ENCODE measurements at places on chromosomes 2 and 18.

- peak; percentile 66 for DNase-seq
Observed at GRCh38 chr2:238159071-238159539, 335 bp downstream of the ERFE start.

DNA sequence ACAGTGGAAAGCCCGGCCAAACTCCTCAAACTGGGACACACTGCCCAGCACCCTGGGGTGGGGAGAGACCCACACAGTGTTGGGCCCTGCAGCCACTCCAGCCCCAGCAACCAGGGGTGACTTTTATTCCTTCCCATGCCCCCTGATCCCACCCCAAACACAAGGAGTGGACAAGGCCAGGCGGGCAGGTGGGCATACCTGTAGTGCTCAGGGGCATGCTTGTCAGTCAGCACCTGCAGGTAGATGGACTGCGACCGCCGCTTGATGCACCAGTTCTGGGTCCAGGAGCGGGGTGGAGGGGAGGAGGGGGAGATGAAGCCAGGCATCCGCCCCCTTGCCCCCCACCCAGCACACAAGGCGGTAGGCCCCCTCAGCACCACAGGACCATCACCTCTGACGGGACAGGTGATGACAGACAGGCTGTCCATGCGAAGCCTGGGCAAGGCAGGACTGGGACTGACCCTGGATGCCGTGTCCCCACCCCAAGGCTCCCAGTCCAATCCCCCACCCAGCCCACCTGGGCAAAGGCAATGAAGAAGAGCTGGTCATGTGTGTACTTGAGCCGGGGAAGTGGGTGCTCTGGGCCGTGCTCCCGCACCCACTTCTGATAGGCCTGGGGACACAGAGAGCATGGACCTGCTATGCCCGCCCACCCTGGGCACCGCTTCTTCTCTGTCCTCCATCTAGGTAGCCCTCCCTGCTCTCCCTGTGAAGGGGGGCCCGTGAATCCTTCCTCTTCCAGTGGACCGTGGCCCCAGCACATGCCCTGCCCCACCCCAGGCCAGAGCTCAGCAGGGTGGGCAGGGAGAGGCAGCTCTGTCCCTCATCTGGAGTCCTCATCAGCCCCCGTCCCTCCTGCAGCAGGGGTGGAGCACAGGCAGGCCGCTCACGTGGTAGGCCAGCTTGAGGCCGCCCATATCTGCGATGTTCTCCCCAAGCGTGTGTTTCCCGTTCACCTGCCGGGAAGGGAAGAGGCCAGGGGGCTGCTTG is 7.1 kb downstream of the ECEL1 start:
- DNase-seq, result no peak

GRCh38 chr2:70202236-70202806 is 11.5 kb upstream of the C2orf42 start:
- DNase-seq, result no peak

GRCh38 chr2:30947686-30948085 is 140.4 kb upstream of the CAPN13 start:
- DNase-seq, result no peak

DNA sequence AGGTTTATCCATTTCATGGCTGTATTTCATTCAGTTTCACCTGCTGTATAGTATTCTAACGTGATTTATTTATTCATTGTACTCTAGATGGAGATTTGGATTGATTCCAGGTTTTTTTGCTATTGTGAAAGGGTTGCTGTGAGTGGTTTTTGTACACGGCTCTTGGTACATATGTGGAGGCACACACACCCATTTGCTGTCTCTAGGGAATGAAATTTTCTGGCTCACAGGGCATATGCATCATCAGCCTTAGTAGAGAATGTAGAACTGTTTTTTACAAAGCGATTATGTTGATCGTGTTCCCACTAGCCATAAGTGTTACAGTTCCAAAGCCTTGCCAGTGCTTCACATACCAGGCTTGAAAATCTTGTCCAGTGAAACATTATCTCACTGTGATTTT is 5.1 kb downstream of the SPTBN1 start:
- DNase-seq, result no peak

DNA sequence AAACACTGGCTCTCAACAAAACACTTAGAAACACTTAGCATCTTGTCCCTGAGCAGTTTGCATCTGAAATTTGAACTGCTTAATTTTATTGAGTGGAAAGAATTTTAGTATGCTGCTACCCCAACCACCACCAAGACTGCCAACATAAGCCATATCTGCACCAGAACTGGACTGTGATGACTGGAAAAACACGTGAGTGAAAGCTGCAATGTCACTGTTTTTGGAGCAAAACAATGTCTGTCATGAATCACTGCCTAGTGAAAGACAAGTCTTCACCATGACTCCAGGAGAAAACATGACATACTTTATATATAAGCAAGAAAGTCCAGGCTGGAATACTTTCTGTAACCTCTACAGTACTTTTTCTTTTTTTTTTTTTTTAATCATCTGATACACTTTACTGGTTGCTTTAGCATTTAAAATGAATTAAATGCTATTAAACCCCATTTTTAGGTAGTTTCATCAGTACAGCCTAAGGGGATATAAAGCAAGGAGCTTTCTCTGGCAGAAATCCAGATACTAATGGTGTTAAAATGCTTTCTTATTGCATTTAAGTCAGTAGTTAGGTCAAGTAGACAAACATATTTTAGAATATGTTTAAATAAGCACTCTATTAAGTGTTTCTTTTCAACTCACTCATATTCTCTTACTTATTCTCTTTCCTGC is 2129.4 kb upstream of the PIK3C3 start:
- no peak for DNase-seq

DNA sequence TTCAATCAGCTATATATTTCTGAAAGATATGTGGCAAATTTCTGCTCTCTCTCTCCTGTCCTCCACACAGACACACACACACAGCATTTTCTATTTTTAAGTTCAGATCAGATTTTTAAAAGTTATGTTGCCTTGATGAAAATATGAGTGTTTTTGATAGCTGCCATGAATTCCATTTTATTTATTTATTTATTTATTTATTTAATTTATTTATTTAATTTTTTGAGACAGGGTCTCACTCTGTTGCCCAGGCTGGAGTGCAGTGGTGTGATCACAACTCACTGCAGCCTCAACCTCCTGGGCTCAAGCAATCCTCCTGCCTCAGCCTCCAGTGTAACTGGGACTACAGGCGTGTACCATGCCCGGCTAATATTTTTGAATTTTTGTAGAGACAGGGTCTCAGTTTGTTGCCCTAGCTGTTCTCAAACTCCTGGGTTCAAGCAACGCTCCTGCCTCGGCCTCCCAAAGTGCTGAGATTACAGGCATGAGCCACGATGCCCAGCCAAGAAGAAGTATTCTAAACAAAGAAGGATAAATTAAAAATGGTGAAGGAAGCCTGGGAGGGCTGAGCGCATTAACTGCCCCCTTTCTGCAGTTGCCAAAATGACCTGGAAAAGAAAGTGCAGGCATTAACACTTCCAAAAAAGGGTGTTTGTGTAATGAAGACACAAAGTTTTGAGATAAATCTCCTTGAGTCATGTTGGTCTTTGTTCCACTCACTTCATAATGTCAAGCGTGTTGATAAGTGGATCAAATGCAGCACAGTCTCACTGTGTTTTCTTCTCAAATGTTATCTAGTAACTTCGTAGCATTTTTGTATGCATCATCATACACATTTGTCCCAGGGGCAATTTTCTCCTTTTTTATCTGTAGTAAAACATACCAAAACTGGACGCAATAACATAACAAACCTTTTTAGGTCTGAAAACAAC is 11.1 kb upstream of the IMPA2 start:
- no peak for DNase-seq

All from hematopoietic multipotent progenitor cell treated with erythropoietin and hydrocortisone succinate and interleukin-3 and kit ligand, for 4 days (in vitro differentiated cells).